C1 segment of cervical spinal cord (tissue), 14 donors: ENCODE measurements at places on chromosomes 16 and 17.
A peak's percentile ranks its signal among the peaks of the same experiment; 100 is the strongest.

- DNase-seq, result no peak
Observed at GRCh38 chr16:86736502-86736901, 158.2 kb downstream of the FOXL1 start.

- DNase-seq, result no peak
Observed at GRCh38 chr17:491086-492021, 138.7 kb upstream of the RPH3AL start.

DNA sequence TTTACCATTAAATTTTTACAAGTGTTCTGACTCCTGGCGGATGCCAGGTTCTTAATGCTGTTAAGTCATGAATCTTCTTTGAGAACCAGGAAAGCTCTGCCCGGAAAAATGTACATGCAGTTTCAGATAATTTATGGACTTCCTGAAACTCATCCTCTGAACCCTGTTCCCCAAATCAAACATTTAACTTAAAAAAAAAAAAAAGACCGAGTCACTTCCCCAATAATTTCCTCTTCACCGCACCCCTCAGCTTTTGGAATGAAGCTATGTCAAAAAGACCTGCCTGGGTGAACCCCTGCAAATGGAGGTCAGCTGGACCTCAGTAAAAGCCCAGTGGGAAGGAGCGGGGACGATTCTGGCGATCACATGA, 15.0 kb downstream of the ZNF232 start:
- no peak for DNase-seq

DNA sequence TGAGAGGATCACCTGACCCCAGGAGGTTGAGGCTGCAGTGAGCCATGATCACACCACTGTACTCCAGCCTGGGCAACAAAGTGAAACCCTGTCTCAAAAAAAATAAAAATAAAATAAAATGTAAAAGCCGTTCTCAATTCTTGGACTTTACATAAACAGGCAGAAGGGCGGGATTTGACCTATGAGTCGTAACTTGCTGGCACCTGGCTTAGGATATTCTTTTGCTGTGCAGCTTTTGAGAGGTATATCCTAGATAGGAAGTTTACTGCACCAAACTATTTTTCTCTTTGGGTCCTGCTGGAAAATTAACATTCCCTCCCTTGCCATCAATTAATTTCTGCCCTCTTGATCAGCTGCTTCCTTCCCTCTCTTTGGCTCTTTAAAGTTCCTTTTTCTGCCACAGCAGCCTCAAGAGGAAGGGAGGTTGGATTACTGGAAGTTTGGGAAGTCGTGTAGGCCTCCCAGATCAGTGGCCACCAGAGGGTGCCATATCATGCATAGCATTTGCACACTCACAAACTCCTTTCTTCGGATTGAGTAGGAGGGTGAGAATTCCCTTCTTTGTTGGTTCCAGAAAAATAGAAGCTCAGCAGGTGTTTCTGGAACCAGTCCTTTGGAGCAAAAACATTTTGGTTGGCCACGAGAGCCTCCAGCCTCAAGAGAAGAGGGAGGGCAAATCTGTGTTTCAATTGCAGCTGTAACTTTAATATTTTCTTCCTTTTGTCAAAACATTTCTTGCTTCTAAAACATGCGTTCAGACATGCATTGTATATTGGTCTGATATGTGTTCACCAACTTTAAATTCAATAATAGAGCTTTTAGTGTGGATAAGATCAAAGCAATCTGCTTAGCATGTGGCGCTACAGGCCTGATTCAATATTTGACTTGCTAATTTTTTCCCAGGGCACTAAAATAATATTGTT, 147.3 kb downstream of the CCDC182 start:
- DNase-seq, result peak; percentile 36

DNA sequence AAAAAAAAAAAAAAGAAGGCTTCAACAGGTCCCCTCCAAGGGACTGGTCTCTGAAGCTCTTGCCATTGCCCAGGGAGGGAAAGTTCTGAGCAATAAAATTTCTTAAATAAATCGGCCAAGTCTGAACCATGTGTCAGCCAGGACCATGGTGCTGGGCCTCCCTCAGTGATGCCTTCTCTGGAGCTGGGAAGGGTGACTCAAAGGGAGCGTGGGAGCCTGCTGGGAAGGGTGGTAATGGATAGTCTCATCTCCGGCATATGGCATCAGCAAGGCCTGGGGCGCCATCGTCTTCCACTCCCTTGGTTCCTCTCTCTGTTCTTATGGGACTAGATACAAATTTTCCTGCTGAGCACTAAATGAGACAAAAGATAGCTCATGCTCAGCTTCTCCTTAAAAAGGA, 2.3 kb downstream of the VKORC1 start:
- no peak for DNase-seq
